ENCODE measurements at places on chromosomes 5 and 9. TPM values are rescaled to one million over a fixed set of nuclear protein-coding genes. Genes with fewer than 3 reads are reported as not detected.

GRCh38 chr5:159765760-159766517, 150.3 kb upstream of the ADRA1B start:
- no peak for DNase-seq

DNA sequence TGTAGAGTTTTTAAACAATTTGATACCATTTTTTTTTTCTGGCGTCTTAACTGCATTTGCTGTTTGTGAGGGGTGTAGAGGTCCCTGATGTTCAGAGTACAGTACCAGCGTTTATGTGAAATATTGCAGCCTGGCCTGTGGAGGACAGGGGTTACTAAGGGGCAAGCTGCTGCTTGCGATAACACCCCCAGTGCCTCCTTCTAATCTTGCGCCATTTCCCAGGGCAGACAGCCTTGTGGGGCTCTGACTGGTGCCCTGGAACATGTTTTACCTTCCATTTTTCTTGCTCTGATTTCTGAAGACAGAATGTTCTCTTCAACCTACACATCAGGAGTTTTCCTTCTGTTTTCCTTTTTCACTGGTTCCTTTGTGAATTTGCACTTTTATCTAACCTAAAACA, 142.9 kb downstream of the DOCK8 start:
- no peak for DNase-seq

DNA sequence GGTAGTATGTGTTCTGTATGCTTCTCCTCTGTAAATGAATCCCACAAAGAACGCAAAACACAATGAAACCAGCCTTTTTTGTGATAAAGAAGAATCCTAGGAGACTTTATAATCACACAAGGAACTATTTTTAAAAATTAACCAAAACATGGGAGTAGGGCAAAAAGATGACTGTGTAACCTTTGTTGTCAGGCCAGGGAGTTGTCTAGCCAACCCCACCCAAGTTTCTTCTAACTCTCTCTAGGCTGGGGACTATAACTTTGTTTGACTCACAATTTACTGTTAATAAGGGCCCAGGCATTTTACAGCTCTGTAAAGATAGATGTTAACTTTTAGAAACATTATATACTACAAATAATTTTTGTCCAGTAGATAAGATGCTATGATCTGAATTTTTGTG, 176.1 kb downstream of the ADAMTS12 start:
- no peak for DNase-seq

GRCh38 chr9:5389109-5389732, 48.5 kb downstream of the PLGRKT start:
- no peak for DNase-seq

DNA sequence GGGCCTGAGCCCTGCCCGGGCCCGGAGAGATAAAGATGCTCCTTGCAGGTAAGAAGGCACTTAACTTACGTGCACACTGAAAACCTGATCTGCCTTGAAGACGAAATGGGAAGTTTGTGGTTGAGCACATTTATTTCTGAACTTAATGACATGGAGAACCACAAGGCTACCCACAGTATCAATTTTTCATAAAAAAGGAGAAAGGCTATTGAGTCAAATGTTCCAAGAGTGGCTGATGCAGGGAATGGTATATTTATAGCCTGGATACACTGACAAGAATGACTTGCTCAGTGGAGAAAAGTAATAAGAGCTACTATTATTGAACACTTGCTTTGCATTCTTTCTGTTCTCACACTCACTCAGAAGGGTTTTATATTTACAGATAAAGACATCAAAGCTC, 419.3 kb downstream of the ACTL7B start:
- no peak for DNase-seq

GRCh38 chr5:169013846-169014245, 287.1 kb downstream of the SLIT3 start:
- no peak for DNase-seq

The NUTM2G gene
- total RNA-seq, result not detected

The COQ4 gene
- total RNA-seq, result 38.3 TPM

The LSM11 gene
- total RNA-seq, result 9.1 TPM

The BRINP1 gene
- not detected for total RNA-seq

The PCDHGA2 gene
- not detected for total RNA-seq
